WTC11 (cell line): ENCODE measurements at places on chromosomes 4 and X.

GRCh38 chr4:189029976-189030504 is 890.8 kb downstream of the TRIML1 start:
- DNase-seq = no peak

- DNase-seq = peak; percentile 28
Measured at GRCh38 chr4:41611881-41612871, 74.2 kb downstream of the LIMCH1 start.

DNA sequence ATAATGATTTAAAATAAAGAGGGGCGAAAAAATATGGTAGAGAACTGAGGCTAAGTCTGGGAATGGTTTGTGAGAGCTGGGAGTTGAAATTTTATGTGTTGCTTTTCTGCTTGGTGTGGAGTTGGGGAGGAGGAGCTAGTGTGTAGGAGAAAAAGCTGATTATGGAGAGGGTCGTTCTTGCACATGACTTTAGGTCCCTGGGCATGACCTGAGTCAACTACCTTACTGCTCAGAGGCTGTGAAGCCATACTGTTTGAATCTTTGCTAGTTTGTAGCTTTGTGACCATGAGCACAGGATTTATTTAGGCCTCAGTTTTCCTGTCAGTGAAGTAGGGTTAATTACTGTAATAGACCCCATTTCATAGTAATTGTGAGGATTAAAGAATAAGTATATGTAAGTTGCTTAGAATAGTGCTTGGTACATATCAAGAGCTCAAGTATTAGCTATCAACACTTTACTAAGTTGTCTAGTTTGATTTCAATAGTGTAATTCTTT is 78.6 kb downstream of the KDM6A start:
- no peak for DNase-seq

- no peak for DNase-seq
Measured at GRCh38 chrX:135396109-135396508, 25.6 kb upstream of the SMIM10L2A start.

DNA sequence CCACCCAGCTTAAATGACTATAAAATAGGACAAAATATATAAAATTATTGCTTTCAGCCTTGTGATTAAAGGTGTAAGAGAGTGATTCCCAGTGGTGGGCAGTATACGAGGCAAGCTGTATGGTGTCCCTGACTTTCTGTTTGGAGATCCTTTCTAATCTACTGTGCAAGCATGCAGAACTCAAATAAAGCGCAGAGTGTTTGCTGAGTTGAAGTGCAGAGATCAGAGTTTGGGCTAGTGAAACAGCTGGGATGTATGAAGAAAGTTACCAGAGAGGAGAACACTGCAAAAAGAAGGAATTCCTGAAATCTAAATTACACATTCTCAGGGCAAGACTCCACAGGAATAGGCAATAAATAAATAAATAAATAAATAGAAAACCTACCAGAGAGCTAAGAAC is 218.5 kb upstream of the TLL1 start:
- DNase-seq = no peak

- DNase-seq = no peak
Measured at GRCh38 chrX:120380699-120381098, 18.8 kb downstream of the ATP1B4 start.

GRCh38 chr4:123698556-123698955 is 302.0 kb downstream of the SPRY1 start:
- DNase-seq = no peak

- DNase-seq = no peak
Measured at GRCh38 chr4:51845711-51846110, 2.8 kb downstream of the DCUN1D4 start.

DNA sequence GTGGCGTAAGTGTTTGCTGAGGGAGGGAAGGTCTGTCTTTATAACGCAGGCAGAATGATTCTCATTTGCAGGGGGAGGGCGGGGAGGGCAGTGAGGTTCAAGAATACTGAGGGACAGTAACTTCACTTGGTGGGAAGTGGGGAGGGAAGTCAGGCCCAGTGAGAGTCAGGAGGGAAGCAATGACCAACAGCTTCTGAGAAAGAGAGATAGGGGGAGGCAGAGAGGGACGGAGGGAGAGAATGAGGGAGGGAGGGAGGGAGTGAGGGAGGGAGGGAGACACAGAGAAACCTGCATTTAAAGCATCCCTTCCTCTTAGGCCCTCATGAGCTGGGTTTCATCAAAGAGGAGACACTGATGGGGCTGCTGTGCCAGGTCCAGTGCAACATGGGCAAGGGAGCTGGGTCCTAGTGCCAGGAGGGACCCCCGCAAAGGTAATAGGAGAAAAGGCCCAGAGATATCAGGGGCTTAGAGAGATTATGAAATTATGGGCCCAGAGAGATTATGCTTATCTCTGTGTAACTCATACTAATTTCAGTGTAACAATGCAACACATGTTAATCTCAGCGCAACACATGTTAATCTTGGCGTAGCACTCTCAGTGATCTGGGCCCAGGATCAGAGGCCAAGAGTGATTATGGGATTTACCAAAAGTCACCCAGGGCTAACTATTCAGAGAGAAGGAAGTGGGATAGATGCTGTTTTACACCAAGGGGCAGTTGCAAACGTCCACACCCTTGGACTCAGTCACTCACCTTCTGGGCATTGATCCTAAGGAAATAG is 112.1 kb downstream of the DRD5 start:
- no peak for DNase-seq

DNA sequence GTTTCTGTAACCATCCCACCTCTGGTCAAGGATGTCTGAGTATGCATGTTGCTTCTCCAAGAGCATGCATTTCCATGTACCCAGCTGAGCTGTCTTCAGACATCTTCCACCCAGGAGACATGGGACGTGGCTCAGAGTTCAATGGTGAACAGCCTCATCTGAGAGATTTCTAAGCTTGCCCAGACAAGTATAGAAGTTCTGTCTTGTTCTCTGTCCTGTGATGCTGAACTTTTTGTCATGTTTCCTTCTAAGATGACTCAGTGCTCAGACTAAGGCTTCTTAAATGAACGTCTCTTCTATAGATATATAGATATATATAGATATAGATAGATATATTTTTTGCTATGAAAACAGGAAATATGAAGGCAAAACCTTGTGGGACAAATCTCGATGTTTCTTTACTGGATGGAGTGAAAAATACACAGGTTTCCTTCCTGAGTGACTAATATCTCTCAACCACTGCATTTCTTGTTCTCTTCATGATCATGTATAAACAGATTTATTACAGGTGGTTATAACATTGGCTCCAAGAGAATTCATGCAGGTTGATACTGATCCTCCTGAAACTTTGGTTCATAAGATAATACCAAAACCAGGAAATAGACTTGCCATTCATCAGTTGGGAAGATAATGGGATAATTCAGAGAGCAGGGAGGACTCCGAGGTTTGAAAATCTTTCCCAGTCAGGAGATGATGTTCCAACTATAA is 168.2 kb downstream of the ZNF518B start:
- DNase-seq = no peak

DNA sequence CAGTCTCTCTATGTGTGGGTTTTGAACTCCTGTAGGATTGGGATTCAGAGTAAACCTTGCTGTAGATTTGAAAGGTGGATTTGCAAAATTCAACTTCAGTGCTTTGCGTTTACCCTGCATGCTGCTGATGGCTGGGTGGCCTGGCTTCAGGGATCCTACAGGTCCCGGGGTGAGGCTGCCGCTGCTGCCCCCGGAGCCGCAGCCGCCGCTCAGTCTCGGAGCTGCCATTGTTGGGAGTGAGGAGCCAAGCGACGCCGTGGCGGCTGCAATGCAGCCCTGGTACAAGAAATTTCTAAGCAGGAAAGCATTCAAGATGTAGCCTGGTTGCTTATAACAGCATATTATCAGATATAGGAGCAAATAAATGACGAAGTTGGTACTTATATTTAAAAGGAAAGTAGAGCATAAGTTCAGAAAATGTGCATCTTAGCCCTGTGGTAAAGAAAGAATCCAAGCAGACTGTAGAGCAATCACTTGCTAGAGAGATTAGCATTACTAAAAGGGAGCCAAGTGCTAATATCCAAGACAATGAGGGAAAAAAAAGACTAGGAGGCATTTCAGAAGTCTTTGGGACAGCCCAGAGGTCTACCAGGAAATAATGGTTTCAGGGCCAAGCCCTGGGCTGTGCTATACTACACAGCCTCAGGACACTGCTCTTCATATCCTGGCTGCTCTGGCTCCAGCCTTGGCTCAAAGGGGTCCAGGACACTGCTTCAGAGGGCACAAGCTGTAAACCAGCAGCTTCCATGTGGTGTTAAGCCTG is 36.9 kb upstream of the CHIC1 start:
- DNase-seq = peak; percentile 25

- DNase-seq = no peak
Measured at GRCh38 chr4:176478076-176478475, 158.3 kb downstream of the SPCS3 start.

DNA sequence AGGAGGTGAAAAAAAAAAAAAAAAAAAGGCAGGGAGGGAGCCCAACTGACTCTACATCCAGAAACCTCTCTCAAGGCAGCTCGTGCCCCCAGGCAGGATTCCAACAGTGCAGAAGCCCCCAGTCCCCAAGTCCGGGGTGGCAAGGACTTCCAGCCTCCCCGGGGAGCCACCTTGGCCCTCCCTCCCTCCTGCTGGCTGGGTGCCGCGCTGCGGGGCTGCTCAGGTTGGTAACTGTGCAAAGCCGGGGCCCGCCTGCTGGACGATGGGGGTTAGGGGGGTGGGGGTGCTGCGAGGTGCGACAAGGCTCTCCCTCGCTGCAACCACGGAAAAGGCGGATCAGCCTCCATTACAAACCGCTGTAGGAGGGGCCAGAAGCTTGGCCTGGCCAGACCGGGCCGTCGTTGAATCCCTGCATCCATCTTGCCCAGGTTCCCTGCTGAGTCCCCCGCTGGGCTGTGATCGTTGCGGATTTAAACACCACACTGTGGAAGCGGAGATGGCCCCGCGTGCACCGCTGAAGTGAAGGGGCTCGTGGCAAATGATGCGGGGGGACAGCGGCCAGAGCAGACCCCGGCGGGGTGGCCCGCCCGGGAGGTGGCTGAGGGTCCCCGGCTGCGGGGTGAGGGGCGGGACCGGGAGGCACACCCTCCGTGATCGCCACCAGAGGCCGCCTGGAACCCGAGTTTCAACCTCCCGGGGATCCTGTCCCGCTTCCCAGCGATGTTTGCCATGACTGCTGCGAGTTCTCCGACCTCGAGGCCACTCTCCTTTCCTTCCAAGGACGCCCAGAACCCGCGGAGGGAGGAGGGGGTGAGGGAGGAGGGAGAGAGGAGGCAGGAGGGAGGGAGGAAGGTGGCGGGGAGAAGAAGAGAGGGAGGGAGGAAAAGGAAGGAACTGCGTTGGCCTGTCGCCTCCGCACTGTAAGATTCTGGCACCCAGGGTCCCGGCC is 58.0 kb upstream of the DDX3X start:
- peak; percentile 54 for DNase-seq

DNA sequence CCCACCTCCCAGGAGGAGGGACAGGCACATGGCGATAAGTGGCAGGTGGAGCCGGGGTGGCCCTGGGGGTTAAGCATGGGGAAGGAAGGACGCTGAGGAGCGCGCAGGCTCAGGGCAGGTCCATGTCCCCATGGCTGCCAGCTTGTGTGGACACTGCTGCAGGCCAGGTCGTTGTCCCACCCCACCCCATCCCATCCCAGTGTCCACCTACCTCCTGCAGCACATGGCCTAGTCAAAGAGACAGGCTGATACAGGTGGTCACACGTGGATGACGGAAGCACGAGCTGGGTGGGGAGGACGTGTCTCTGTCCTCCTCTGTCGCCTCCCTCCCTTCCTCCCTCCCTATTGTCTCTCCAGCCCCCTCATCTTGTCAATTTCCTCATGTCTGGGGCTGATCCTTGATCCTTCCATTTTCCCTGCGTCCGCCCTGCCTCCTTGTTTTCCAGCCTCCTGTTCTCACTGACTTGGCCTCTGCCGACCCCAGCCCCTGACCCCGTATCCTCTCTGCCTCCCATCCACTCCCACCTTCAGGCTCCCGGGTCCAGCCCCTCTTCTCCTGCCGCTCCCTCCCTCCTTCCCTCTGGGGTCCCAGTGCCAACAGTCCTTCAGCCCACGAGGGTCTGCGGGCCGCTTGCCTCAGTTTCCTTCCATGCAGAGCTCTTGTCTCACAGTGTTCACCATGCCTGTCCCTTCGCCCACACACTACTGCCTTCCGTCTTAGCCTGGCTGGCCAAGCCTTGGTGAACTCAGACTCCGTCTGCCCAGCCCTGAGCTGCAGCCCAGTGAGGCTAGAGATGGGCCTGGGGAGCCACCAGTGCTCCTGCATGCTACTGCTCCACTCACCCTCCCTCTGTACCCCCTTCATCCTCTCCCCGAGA is 15.5 kb upstream of the ADD1 start:
- DNase-seq = peak; percentile 6

DNA sequence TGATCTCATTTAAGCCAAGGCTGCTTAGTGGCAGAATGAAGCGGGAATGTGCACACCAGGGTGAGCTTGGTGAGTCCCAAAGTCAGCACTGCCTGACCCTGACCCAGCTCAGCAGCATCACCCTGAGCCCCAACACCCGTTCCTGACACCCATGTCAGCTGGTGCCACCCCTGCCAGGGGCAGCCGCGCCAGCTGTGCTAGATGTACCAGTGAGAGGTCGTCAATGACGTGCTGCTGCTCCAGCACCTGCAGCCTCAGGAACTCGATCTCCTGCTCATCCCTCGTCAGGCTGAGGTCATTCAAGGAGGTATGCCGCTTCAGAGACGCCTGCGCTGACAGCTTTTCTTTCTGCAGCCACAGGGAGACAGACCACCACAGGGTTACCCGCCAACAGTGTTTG is 61.7 kb upstream of the C4orf50 start:
- no peak for DNase-seq

GRCh38 chr4:74800310-74800709 is 6.0 kb upstream of the BTC start:
- DNase-seq = no peak

GRCh38 chr4:147085781-147086180 is 140.1 kb upstream of the TTC29 start:
- no peak for DNase-seq

- DNase-seq = peak; percentile 83
Measured at GRCh38 chr4:112523008-112523721, 7.2 kb upstream of the NEUROG2 start.

DNA sequence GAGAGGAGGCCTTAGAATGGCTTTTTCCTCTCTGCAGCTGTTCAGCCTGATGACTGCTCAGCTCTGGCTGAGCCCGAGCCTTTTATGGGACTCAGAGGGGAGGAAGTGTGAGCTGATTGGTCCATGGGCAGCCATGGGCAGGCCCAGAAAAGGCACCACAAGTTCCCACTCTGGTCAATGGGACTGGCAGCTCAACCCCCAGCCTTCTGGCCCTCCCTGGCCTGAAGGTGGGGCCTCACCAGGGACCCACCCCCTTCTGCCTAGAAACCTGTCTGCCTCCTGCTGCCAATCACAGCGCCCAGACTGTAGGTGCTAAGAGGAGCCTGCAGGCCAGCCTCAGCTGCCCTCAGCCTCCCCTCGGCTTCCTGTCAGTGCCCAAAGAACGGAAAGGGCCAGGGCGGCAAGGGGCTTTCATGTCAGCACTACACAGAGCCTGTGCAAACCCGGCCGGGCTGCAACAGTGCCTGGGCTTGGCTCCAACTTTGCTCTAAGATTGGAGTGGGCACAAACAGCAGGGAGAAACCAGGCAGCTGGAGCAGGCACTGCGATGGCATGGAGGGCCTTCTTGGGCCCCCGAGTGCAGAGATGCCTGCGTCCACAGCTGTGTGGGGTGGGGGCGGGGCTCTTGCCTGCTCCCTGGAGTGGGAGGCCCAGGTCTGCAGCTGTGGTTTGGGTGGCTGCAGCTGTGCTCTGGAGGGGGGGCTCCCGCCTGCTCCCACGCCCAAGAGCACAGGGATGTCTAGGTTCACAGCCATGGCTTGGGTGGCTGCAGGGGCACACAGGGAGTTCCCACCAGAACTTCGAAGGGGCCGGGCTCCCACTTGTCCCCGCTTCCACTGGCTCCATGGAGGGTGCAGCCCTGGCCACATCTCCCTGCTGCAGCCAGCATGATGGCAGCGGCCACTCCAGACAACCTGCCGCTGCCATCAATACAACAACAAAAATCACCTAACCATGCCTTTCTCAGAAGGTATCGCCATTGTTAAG is 92.6 kb downstream of the NXF2 start:
- DNase-seq = peak; percentile 10
